ENCODE measurements at places on chromosomes 2 and 18.

- DNase-seq, result no peak
Observed at GRCh38 chr2:148794558-148794957, 80.5 kb upstream of the KIF5C start.

DNA sequence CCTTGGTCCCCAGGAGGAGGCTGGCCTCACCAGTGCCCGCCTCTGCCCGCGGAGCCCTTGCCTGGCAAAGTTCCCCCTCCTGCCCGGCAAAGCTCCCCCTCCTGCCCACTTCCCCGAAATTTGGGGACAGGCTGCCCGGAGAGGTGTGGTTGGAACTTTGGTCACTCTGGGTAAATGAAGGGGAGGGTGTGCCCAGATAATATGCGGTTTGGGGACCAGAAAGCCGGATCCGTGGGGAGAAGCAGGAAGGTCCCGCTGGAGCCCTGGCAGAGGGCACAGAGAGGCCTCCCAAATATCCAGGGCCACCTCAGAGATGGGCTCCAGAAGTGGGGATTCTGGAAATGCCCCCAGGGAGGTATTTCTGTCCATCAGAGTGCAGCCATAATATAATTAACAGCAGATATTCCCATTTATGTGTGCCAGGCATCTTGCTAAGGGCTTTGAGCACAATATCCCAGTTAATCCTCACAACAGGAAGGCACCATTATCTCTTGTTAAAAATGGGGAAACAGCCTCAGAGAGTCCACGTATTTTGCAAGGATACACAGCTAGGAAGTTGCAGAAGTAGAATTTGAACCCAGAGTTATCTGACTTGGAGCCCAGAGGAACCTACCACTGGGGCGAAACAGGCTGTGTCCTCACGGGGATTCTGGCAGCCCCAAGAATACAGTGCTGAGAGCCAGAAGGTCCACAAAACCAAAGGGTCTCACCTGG, 914 bp downstream of the STEAP3 start:
- no peak for DNase-seq

DNA sequence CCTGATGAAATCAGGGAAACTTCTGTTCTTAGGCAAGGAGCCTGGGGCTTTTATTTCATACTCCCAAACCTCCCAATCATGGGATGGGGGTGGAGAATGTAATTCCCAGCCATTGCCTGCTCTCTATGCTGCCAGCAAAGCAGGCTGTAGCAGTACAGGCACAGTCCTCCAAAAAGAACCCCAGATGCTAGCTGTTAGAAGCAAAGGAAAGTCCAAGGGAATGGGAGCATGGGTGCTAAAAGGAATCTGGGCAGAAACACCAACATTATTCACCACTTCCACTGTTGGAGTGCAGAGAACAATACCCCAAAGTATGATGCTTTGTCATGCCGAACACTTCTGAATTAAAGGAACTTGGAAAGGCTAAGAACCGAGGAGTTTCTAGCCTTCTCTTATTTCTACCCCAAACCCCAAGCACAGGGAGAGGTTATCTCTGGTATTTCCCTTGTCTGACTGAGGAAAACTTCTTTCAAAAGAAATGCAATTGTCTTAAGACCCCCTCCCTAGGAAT, 24.7 kb downstream of the MDH1 start:
- no peak for DNase-seq

DNA sequence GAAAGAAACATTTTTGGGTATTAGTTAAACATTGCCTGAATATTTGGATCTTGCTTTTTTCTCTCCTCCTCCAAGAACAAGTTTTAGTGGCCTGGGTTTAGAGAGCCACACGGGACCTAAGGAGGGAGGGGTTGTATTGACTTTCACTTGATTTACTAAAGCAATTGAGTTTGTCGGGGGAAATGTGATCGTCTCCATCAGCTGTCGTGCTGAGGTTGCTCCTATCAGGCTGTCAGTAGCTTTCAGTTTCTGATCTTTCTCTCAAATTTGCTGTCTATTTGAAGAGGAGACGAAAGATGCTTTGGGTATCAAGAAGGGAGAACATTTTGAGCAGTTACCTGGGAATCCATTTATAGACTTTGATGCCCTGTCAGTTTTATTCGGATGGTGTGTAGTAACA, 106.0 kb downstream of the SETBP1 start:
- DNase-seq, result no peak

- DNase-seq, result no peak
Observed at GRCh38 chr2:120385355-120386127, 39.6 kb downstream of the INHBB start.

- no peak for DNase-seq
Observed at GRCh38 chr2:193810533-193810932, 1615.8 kb upstream of the TMEFF2 start.

DNA sequence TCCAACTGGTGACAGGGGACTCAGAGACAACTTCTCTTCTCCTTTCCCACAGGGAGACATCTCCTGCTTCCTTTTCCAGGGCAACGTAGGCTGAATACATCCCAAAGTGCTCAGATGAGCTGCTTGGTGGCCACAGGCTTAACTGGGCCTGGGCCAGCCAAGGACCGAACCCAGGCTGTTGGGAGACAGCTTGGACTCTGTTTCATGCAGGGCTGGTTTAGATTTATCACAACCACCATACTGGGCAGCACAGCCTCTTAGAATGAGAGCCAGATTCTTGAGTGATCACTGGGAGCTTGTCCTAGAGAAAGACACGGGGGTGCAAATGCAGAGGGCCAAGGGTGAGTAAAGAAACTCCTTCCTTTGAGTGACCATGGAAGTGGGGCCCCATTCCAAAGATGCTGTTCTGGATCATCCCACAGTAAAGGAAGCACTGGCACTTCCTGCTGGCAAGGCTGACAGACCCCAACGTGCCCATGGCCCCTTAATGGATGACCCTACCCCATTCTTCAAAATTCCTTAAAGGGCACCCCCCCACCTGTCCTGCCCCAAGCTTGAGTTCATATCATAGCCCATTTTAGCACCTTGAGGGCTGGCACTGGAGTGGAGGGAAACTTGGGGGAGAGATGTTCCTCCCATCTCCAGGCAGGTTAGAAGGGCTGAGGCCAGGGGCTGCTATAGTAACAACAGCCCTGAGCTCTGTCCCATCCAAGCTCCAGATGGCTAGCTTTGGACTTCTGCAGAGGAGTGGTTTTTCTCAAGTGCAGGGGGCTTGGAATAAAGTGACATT, 84.1 kb downstream of the CAPN13 start:
- peak; percentile 42 for DNase-seq

GRCh38 chr2:161044921-161045320, 115.3 kb upstream of the TANK start:
- DNase-seq, result no peak

GRCh38 chr2:209988010-209988409, 14.4 kb upstream of the RPE start:
- DNase-seq, result no peak

DNA sequence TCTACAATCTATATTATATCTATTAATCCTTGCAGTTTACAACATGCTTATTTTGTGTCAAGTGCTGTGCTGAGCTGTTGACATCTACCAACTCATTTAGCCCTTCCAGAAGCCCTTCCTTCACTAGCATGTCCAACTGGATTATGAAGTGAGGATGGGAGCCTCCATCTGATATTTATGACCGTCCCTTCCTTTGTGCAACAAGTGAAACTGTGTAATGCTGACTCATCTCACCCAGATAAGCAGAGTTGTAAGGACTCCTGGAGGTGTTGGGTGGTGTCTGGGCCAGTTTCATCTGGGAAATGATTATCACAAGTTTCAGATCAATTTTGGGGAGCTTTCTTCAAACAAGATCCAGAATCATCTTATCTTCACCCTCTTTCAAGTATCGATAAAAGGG, 156.6 kb upstream of the ETAA1 start:
- DNase-seq, result no peak

- DNase-seq, result no peak
Observed at GRCh38 chr2:230665263-230665691, 47.4 kb upstream of the CAB39 start.

- no peak for DNase-seq
Observed at GRCh38 chr2:13091455-13091854, 374.7 kb downstream of the TRIB2 start.

DNA sequence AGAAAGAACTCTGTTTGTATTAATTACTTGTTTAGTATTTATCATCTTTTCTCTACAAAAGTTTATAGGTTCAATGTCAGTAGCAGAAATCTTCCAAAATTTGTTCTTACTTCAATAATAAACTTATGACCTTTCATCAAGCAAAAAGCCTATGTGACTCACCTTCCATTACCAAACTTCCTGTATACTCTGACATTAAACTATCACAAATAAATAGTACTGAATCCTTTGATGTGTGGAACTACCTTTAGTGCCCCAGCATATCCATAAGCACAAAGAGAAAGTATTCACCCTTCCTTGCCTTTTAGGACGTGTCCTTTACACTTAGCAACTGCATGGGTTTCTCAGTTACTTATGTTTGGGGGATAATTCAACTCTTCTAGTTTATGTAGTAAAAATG, 166.0 kb downstream of the EHBP1 start:
- no peak for DNase-seq

- DNase-seq, result no peak
Observed at GRCh38 chr2:18435426-18436037, 124.9 kb downstream of the RDH14 start.

DNA sequence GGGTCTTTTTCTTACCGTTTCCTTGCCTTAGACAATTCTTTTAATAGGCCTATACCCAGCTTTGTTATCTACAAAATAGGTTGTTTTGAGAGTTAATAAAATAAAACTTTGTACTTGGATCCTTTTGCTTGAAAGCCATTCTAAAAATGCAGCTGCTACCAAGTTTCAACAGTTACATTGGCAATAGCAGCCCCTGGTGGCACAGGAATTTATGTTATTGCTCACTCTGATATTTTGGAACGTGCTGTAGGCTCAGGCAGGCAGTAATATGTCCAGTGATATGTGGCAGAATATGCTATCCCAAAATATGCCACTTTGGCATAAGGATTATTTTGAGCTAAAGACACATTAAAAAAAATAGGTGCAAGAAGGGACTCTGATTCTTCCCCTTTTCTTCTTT, 6.7 kb upstream of the COMMD1 start:
- no peak for DNase-seq

GRCh38 chr2:146597291-146597690, 1247.5 kb upstream of the ACVR2A start:
- no peak for DNase-seq

GRCh38 chr18:75211002-75211621, 515 bp downstream of the TSHZ1 start:
- peak; percentile 76 for DNase-seq

DNA sequence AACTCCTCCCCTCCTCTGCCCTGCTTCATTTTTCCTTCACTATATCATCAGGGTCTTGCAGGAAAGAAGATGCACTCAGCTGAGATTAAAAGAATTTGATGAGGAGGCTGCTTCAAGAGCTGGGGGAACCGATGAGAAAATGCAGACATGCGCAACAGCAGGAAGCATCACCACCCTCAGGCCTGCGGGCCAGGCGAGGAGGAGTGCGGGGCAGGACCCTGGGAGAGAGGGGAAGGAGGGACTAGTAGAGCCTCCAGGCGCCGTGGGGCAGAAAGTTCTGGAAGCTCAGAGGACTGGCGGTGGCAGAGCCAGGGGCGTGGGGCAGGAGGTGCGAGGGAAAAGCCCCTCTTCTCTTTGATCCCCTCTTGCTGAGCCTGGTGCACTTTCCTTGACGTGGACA, 108.2 kb downstream of the CD226 start:
- DNase-seq, result no peak

- DNase-seq, result peak; percentile 93
Observed at GRCh38 chr2:11129598-11130449, 25.4 kb upstream of the SLC66A3 start.

GRCh38 chr2:104825124-104825865, 28.6 kb upstream of the POU3F3 start:
- no peak for DNase-seq

DNA sequence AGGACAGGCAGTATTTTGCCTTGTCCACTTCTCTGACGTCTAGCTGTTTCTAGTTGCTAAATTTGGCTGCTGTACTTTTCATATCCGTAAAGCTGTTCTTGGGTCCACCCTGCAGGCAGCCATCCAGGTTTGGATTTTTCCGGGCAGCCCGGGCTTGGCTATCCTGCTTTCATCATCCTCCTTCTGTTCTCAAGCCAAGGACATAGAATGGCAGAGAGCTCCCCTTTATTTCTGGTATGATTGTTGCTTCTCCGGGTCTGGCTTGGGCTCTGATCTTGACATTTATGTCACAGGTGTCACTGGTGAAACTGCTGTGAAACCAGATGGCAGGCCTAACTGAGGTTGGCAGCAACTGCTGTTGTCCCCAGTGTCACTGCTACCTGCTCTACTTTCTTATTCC, 35.5 kb downstream of the SCN2A start:
- DNase-seq, result no peak

GRCh38 chr2:88254437-88255091, 84.4 kb downstream of the THNSL2 start:
- no peak for DNase-seq

DNA sequence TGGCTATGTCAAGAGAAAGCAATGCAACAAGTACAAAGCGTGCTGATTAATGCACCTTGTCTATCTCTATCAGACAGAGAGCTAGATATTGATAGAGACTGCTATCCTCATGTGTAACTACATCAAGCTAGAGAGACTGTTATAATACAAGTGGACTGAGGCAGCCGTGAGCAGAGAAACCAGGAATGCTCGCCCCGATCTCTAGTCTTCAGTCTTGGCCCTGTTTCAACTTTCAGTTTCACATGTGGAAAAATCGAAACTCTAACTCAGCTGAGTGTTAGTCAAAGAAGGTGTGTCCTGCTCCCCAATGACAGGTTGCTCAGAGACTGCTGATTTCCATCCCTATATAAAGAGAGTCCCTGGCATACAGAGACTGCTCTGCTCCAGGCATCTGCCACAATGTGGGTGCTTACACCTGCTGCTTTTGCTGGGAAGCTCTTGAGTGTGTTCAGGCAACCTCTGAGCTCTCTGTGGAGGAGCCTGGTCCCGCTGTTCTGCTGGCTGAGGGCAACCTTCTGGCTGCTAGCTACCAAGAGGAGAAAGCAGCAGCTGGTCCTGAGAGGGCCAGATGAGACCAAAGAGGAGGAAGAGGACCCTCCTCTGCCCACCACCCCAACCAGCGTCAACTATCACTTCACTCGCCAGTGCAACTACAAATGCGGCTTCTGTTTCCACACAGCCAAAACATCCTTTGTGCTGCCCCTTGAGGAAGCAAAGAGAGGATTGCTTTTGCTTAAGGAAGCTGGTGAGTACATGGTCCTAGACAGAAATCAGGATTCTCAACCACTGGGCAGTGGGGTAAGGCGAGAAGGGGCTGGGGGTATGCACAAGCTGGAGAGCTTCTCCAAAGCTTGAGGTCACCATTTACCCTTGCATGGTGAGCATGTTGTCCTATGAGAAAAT, at the start of gene RSAD2:
Gene RSAD2 (plus strand): TSS at position 376 of the 903 bp plus-strand sequence. CDS start 24 bp downstream, at position 400.
- DNase-seq, result peak; percentile 67

DNA sequence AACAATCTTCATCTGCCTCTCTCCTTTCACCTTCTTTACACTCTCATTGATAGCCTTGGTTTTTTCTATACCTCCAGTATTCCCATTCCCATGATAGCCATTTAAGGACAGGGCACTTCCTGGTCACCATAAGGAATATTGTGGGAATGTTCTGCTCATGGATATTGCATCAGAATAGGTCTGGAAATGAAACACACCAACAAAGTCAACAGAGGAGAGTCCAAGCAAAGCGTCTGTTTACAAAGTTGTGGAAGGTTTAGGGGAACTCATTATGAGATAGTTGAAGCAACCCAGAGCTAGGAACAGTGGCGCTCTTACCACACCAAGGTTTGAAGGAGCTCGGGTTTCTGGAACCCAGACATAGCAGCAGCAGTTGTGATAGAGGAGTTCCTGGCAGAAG, 150.3 kb upstream of the TNP1 start:
- no peak for DNase-seq

- no peak for DNase-seq
Observed at GRCh38 chr2:121052521-121052920, 232.5 kb downstream of the TFCP2L1 start.

- DNase-seq, result no peak
Observed at GRCh38 chr2:210517264-210517663, 39.1 kb upstream of the CPS1 start.
